ENCODE measurements at places on chromosomes 2 and 18. TPM values are rescaled to one million over a fixed set of nuclear protein-coding genes. Genes with fewer than 3 reads are reported as not detected.

- DNase-seq: no peak
Observed at GRCh38 chr2:34012715-34013302, 413.7 kb upstream of the FAM98A start.

DNA sequence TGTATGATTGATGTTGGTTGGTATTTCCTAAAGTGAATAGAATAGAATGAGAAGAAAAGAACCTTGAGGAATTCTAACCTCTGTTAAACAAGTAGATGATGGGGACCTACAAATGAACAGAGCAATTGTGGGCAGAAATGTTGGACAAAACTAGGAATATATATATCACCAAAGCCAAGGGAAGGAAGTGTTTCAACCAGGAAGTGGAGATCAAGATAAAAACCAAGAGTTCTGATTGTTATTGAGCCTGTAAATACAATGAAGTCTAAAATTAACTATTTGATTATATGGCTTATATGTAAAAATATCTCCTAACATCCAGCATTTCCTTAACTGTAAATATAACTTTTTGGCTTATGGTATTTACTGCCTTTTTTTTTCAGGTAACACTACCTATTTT is 730.0 kb downstream of the SOCS6 start:
- no peak for DNase-seq

DNA sequence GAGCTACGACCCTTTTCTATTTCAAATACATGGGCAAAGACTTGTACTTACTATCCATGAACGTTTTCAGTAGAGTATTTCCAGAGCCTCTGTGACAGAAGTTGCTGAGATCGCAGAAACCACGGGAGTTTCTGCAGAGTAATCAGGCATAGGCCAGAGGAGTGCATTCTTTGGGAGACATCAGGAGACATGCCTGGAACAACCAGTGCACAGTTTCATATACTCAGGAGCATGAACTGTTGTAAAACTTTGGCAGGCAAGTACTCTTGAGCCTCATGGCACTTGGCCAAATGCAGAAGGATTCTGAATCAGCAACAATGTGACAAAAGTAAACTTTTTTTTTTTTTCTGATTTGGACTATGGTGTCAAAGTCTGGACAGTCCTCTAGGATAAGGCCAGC is 307.1 kb downstream of the GRB14 start:
- DNase-seq: no peak

The NYAP2 gene
- not detected for total RNA-seq

The MLPH gene
- total RNA-seq: 0.40 TPM

DNA sequence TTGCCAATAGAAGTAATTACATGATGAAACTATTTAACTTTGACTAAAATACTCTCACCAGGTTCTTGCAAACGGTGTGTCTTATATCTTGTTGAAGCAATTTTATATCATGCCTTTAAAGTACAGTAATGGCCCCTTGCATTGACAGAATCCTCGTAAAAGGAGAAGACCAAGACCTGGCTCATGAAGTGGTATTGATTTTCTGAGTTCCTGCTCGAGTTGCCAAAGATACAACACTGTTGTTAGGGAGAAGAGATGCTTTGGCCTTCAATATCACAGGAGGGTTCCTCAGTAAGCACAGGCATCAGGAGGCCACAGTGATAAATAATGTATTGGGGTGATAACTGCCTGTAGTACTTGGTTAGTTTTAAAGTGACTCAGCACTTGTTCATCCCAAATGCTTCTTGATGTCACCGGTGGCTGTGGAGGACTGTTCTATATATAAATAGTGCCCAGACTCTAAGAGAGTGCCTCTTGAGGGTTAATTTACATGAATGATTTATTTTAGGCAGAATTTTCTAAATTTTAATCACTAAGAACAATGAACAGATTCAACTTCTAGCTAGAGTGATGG is 571.7 kb upstream of the FANCL start:
- no peak for DNase-seq

GRCh38 chr2:47503481-47504070 is 100.6 kb downstream of the MSH2 start:
- peak; percentile 33 for DNase-seq

The GCKR gene
- total RNA-seq: not detected

DNA sequence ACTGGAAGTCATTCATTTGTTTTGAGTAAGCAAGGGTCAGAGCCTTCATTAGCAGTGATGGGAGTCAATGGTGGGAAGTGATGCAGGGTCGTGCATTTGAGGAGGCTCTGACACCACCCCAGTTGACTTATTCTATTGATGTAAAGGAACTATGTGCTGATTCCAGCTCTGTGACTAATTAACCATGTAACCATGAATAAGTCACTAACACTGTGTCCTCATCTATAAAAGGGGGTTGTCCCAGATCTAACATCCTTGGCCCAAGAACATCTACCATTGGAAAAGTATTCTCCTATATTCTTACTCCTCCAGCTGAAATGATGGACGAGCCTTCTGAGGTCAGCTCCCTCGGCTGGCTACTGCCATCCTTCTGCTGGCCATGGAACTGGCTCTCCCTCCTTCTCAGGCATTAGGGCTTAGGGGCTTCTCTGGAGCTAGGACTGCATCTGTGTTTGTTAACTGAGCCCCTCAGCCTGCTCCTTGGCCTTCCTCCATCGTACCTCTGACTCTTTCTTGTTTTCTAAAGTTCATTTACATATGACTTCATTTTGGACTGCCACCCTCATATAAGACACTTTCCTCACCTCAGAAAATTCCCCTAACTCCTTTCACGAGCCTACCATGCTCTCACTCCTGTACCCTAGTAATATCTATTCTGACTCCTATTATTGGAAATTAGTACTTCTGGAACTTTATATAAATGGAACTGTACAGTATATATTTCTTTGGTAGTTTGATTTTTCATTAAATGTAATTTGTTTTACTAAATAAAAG is 115.5 kb downstream of the KCTD1 start:
- no peak for DNase-seq

DNA sequence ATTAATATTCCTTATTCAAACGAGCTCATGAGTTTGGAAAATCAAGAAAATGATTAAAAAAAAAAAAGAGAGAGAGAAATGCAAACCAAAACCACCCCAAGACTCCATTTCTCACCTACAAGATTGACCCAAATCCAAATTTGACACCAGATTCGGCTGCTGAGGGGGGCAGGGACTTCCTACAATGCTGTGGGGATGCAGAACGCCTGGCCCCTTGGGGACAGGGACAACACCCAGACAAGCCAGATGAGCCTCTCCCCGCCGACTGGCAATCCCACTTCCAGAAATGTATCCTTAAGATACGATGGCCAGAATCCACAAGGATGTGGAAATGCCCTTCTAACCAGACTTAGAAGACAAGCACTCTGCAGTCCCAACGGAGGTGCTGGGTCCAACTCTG is 20.7 kb downstream of the BOK start:
- DNase-seq: no peak

The MYO7B gene
- total RNA-seq: 4.8 TPM

The TNFAIP6 gene
- total RNA-seq: 1.3 TPM
